ENCODE measurements at places on chromosomes 6 and 20.

DNA sequence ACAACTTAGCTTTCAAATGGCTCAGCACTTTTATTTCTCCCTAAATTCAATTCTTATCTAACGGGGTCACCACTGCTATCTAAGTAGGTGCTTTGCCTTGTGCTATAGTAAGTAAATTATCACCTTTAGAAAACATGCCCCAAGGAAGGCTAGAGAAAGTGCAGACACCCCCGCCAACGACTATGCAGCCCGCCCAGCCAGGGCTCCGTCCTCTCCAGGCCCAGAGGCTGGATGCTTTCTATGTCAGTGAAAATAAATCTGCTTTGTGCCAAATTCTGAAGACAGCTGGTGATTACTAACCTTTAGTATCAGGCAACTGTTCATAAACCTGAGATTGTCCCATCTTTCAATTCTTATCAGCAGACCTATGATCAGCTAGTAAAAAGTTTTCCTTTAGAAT, 14.3 kb downstream of the KIAA0319 start:
- DNase-seq = no peak

- DNase-seq = no peak
Measured at GRCh38 chr6:13273931-13274706, 54.2 kb downstream of the TBC1D7 start.

DNA sequence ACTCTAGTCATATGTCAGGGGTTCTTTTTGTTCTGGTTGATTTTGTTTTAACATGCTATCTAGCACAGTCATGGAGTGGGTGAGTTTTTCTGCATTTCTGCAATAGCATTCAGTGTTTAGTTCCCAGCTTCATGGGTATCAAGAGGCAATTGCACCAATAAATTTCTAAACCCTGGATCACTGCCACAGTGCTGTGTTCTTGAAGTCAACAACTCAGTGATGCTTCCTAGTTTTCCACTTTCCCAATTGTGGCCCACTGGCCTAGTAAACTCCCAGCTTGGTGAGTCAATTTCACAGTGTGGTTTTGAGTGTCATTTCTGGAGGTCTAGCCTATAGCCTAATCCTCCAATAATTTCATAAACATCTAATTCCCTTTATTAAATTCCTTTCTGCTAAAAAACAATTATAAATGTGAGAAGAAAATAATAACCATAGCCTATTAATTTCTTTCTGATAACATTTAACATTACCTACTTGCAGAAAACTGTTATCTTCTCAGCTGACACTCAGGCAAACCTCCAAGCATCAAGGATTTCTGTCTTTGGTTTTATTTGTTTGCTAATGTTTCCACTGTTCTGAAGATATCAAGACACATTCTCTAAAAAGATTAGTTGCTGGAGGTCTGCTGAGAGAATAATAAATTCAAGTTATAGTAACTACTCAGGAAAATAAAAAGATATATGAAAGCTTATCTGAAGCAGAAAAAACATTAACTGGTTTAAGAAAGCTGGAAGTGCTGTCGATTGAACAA, 89.9 kb downstream of the PDE7B start:
- DNase-seq = no peak

GRCh38 chr20:63400486-63401210, 39.5 kb upstream of the CHRNA4 start:
- DNase-seq = no peak

GRCh38 chr6:42292004-42292740, 74.5 kb upstream of the MRPS10 start:
- DNase-seq = no peak

DNA sequence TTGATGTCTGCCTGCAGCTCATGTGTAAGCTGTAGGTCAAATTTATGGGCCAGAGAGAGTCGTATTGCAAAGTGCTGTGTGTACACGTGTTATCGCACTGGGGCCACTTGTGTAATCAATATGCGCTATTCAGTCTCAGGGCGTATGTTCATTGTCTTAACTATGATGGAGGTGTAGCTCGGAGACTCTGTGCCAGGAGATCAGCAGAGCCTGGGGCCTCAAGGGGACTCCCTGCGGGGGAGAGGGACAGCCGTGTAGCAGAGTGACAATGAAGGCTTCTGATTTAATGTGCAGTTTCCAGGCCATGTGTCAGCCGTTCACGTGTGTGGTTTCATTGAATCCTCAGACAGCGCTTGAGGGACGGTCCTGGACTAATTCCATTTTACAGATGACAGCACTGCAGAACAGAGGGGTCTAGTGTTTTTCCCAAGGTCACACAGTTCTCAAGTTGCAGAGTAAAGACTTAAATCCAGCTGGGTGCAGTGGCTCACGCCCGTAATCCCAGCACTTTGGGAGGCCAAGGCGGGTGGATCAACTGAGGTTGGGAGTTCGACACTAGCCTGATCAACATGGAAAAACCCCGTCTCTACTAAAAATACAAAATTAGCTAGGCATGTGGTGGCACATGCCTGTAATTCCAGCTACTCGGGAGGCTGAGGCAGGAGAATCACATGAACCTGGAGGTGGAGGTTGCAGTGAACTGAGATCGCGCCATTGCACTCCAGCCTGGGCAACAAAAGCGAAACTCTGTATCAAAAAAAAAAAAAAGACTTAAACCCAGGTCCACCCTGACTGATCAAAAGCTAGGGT, 242.5 kb downstream of the PREX1 start:
- no peak for DNase-seq

GRCh38 chr20:62921119-62921687, 5.1 kb downstream of the DIDO1 start:
- peak; percentile 75 for DNase-seq

GRCh38 chr20:19944772-19945459, 72.2 kb upstream of the NAA20 start:
- no peak for DNase-seq

All from DMS53 (cell line).